Calu3 (cell line): ENCODE measurements at places on chromosomes 16 and 17. TPM values are rescaled to one million over a fixed set of nuclear protein-coding genes. Genes with fewer than 3 reads are reported as not detected.

The ADAD2 gene
- total RNA-seq, result not detected in 2 replicates

The ZNF764 gene
- 16.5 and 16.7 TPM in 2 replicates for total RNA-seq

The DHRS7B gene
- total RNA-seq, result 15.3 and 17.7 TPM in 2 replicates

The ENPP7 gene
- not detected in 2 replicates for total RNA-seq

The SMPD3 gene
- 0.42 and 1.2 TPM in 2 replicates for total RNA-seq

The MYH3 gene
- 2.7 and 2.9 TPM in 2 replicates for total RNA-seq

The PDILT gene
- not detected in 2 replicates for total RNA-seq

GRCh38 chr17:66947311-66947710 lies 17.2 kb upstream of the CACNG4 start:
- no peak for DNase-seq

DNA sequence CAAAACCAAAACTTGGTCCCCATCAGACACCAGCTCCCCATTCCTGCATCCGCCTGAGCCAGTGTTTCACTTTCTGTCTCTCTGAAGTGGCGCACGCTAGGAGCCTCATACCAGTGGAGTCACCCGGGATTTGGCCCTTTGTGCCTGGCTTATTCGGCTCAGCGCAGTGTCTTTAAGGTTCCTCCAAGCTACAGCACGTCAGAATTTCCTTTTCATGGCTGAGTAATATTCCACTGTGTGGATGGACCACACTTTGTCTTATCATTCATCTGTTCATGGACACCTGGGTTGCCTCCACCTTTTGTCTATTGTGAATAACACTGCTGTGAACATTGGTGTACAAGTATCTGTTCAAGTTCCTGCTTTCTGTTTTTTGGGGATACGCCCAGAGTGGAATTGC lies 45.2 kb upstream of the CHMP6 start:
- no peak for DNase-seq

DNA sequence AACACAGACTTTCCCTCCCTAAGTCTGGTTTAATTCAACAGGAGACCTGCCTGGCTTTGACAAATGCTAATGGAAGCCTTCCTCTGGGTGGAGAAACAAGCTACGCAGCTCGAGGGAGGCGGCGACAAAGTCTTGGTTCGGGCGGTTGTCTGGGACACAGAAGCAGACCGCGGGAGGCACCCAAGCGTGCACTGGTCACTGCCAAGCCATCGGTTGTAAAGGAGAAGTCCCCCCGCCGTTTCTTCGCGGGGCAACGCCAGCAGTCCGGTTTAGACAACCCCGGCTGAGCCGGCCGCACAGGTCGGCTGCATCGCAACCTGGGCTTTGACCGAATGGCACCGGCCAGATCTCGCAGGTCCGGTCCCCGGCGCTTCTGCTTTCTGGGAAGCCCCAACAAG lies 586 bp downstream of the GLYR1 start:
- DNase-seq, result peak; percentile 57

DNA sequence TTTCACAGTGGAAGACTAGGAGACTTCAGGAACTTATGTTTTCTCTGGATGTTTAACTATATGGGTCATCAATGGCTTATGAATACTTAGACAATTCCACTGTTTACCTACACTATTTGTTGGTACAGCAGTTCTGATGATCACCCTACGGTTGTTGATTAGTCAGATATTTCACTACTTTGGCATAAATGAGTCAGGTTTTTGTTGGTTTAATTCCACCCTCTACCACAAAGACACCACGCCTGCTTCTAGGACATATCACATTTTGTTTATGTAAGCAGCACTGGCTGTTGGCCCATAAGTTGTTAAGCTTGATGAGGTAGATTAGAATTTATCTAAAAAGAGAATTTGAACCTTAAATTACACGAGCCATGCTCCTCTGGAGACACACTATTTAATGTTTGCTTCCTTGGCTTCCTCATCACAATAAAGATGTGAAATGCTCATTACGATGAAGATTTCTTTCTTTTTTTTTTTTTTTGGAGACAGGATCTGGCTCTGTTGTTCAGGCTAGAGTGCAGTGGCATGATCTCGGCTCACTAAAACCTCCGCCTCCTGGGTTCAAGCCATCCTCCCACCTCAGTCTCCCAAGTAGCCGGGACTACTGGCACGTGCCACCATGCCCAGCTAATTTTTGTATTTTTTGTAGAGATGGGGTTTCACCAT lies 4.3 kb downstream of the GDE1 start:
- DNase-seq, result no peak

- DNase-seq, result no peak
These were observed 671 bp upstream of the CD300C start for GRCh38 chr17:74546586-74546985.

- DNase-seq, result no peak
These were observed 6.9 kb downstream of the CAMKK1 start for GRCh38 chr17:3885970-3886369.

GRCh38 chr17:18246880-18247612 lies 11.5 kb downstream of the FLII start:
- DNase-seq, result no peak

- peak; percentile 90 for DNase-seq
These were observed 2.9 kb downstream of the RNF213 start for GRCh38 chr17:80263253-80264204.

GRCh38 chr17:9195411-9195810 lies 174.1 kb downstream of the NTN1 start:
- DNase-seq, result no peak

DNA sequence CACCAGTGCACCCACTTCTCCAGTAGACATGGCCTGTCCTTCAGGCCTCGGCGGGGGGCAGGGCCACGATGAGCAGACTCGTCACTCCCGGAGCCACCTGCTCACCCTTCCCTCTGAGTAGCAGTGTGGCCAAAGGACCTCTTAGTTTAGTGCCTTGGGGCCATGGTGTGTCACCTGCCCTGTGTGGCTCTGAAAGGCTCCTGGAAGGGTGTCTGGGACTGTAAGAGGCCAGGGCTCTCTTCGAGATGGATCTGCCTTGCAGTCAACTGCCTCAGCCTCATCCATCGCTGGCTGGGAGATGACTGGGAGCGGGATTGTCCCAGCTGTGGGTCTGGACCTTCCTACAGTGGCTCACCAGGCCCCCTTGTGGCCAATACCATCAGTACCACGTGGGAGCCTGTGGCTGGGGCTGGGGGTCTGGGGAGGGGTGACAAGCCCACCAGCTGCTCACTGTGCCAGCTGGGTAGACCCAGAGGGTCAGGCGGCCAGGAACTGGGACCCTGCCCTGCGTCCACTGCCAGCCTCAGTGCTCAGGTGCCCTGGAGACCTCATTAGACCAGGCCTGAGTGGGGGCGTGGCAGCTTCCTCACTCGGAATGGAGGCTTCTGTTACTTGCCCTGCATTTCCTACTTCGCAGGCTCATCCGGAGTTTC lies 133.4 kb downstream of the OR1D5 start:
- DNase-seq, result peak; percentile 52

- DNase-seq, result no peak
These were observed 3.2 kb downstream of the ACSF3 start for GRCh38 chr16:89096768-89097391.
